ENCODE measurements at places on chromosomes 13 and 19.

- no peak for DNase-seq
These were observed 3.3 kb upstream of the CLPP start for GRCh38 chr19:6358003-6358402.

- DNase-seq = no peak
These were observed 12.4 kb upstream of the DGKH start for GRCh38 chr13:42035905-42036521.

DNA sequence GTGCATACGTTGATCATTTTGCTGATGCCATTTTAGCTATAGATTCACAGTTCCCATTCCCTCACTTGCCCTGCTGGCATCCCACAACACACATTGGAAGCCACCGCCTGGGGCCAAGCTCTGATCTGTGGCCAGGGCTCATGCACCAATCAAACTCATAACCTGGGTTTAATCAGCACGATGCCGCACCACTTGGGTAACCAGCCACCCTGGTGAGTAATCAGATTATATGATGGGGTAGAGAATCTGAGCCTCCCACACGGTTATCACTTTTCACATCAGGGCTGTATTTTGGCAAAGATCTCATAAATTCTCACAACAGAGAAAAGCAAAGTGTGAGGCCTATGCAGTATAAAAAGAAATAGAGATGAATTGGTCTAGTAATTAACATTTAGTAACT, 66.0 kb upstream of the TNFRSF19 start:
- DNase-seq = peak; percentile 19

- no peak for DNase-seq
These were observed 5.8 kb downstream of the URI1 start for GRCh38 chr19:29947871-29948270.

- peak; percentile 99 for DNase-seq
These were observed 21.8 kb downstream of the MRPS12 start for GRCh38 chr19:38952395-38953165.

GRCh38 chr19:31261019-31261602, 88.1 kb downstream of the TSHZ3 start:
- no peak for DNase-seq

- DNase-seq = no peak
These were observed 27.2 kb downstream of the RCBTB2 start for GRCh38 chr13:48505597-48506091.

- no peak for DNase-seq
These were observed 36.9 kb downstream of the RGCC start for GRCh38 chr13:41494202-41494601.

- no peak for DNase-seq
These were observed 5.3 kb downstream of the DYRK1B start for GRCh38 chr19:39828654-39829032.

DNA sequence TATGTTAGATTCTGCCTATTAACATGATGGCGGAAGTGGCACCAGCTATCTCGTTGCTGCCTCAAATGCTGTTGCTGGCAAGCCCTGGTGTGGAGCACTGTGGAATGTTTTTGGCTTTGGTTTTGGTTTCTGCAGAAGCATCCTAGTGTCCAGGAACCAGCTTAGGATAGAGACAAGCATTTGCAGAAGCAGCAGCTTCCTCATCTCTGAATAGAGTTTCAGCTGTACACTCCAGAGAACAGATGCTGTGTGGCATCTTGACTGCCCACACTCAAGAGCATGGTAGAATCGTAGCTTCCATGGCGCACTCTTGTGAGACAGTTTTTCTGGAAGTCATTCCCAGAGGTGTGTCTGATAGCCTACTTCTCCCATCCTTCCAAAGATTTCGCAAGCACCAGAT, 145.3 kb upstream of the RXFP2 start:
- no peak for DNase-seq

GRCh38 chr13:38180126-38180525, 169.5 kb upstream of the UFM1 start:
- no peak for DNase-seq

DNA sequence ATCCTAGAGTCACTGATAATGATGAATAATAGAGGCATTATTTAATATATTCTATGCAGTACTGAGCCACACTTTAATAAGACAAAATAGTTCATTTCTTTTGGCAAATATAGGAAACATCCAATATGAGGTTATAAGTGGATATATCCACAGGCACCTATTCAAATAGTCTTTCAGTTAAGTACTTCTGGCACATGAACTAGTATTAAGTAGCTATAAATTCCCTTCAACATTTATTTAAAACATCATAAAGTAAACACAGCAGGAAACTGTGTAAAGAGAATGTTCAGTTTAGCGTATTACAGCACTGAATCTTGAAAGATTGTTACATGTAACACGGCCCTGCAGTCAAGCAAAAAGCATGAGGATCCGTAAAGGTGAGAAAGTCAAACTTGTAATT, 463.3 kb upstream of the KLF12 start:
- no peak for DNase-seq

- no peak for DNase-seq
These were observed 13.4 kb downstream of the TECR start for GRCh38 chr19:14542711-14543328.

DNA sequence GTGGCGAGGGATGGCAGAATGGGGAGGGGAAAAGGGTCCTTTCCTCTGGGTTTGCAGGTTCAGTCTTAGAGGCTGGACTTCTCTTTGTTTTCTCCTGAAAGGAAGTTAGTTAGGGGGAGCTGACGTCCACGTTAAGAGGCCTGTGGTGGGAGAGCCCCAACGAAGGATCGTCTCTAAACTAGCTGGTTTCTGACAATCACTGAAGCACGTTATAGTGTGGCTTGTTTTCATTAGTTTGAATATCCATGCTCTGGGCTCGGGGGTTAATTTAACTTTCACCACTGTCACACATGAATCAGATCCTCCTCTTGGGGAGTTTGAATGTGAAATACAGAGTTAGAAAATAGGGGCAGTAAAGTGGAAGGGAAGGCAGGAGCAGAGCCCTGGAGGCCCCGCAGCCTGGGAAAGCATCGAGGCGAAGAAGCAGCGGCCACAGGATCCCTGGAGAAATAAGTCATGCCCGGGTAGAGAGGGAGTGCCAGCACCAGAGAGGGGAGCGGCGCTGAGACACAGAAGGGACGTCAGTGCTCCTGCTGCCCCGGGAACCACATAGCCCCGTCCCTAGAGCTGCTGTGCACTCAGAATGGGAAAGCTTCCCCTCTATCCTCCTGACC, 31.1 kb upstream of the AMER2 start:
- peak; percentile 18 for DNase-seq

DNA sequence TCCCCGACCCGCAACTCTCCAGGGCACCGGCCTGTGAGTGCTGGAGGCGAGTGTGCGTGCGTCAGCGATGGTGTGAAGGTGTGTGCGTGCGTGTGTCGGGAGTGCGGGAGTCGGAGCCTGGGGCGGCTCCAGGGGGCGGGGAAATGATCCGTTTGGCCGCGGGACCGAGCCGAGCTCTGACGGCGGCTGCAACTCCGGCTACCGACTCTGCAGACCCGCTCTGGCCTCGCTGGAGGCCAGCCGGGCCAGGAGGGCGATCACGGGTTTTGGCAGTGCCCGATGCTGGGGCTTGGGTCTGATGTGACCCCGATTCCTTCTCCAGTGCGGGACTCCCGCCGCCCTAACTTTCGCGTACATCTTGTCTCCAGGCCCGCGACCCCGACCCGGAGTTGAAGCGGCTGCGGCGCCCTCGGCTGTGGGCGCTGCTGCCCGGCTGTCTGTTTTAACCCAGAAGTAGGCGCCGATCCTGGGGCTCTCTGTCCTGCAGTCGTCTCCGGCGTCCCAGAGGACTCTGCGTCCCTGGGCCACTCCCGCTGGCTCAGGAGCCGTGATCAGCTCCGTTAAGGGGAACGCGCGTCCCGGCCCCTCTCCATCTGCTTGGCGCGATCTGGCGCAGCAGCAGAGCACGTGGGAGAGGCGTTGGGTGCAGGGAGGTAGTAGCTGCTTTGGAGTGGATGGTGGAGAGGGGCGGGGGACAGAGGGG, 1.2 kb downstream of the CHST8 start:
- DNase-seq = no peak

GRCh38 chr13:108313382-108313781, 43.9 kb downstream of the TNFSF13B start:
- DNase-seq = no peak

GRCh38 chr13:28540612-28541011, 45.7 kb upstream of the FLT1 start:
- DNase-seq = no peak

DNA sequence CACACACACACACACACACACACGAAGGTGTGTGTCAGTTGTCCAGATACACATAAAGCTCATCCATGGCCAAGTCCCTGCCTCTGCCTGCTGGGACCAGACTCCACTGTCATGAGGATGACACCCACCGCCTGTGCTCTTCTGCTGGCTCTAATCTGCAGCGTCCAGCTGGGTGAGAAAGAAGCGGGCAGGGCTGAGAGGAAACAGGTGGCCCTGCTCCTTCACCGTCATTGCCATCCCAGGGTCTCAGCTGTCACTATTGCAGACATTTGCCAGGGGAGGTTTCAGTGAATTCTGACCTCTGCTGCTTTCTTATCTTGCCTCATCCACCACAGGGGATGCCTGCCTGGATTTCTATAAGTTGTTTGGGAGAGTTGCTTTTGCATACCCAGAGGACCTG, 31.4 kb downstream of the SCGB2B2 start:
- no peak for DNase-seq

GRCh38 chr19:6654347-6655310, 15.3 kb downstream of the TNFSF14 start:
- DNase-seq = no peak

- no peak for DNase-seq
These were observed 55.0 kb upstream of the TM9SF2 start for GRCh38 chr13:99446242-99446641.

- peak; percentile 13 for DNase-seq
These were observed 53.2 kb downstream of the COMP start for GRCh38 chr19:18737954-18738351.

- no peak for DNase-seq
These were observed 1043.6 kb downstream of the UQCRFS1 start for GRCh38 chr19:28169168-28169887.

- DNase-seq = no peak
These were observed 326.2 kb downstream of the RFC3 start for GRCh38 chr13:34144142-34144541.

DNA sequence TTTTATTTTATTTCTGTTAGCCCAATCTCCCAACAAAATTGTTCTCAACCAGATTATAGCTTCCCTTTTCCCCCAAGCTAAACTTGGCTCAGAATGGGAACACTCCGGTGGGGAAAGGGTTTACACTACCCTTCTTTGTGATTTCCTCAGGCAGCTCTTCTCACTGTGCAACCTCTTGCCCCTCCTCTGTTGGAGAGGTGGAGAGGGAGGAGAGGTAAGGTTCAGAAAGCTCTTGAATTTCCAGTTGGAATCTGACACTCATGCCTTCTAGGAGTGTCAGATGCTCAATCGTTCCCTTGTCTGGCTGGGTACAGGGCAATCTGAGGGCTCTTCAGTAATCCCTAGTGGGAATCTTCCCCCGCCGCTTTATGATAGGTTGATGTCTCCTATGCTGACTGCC, 486.1 kb upstream of the KLF12 start:
- no peak for DNase-seq

- DNase-seq = no peak
These were observed 4.0 kb downstream of the NKPD1 start for GRCh38 chr19:45156751-45157150.

DNA sequence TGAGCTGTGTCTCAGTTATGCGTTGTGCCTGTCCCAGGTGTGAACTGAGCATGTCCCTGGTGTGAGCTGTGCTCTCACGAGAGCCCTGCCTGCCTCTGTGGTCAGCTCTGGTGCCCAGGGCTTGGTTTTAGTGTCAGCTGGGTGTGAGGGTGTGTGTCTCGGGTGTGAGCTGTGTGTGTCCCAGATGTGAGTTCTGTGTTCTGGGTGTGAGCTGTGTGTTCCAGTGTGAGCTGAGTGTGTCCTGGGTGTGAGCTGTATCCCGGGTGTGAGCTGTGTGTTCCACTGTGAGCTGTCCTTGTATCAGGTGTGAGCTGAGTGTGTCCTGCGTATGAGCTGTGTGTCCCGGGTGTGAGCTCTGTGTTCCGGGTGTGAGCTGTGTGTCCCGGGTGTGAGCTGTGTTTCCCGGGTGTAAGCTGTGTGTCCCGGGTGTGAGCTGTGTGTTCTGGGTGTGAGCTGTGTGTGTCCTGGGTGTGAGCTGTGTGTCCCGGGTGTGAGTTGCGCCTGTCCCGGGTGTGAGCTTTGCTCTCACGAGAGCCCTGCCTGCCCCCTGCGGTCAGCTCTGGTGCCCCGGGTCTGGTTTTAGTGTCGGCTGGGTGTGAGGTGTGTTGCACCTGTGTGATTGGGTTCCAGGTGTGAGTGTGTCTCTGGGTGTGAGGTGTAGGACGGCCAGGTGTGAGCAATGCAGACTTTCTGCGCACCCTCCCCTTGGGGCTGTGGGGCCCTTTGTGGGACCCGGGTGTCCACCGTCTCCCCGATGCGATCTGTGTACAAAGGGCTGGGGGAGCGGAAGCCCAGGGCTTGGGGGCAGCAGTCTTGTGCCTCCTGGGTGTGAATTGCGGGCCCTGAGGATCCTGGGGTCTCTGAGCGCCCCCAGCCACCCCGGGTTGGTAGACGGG, 7.1 kb upstream of the PEAK3 start:
- no peak for DNase-seq

GRCh38 chr19:48480558-48481500, 11.7 kb downstream of the CYTH2 start:
- DNase-seq = no peak

DNA sequence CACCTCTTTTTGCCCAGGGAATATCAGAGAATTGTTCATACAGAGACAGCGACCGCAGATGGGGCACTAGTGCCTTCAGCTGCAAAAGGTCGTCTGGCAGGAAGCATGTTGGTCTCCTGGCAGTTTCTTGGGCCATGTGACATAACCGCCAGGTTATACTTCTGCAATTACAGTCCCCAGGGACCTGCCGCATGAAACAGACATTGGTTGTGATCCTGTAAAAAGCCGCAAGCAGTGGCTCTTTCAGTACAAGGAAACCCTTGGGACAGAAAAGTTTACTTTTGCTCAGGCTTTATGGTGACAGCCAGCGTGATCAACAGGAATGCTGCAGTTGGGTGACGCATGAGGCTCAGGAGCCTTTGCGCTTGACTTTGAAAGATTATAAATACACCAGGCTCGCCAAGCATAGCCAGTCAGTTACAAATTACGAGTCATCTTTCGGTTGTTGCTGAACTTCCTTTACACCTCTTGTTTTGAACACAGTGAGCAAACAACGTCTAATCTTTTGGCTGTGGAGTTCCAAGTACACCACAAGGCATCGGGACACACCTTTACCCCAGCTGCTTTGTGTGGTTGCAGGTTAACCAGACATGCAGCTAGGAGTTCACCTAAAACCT, 50.5 kb upstream of the UBE2L5 start:
- DNase-seq = peak; percentile 59

GRCh38 chr13:111648885-111649284, 328.4 kb downstream of the TEX29 start:
- DNase-seq = no peak

DNA sequence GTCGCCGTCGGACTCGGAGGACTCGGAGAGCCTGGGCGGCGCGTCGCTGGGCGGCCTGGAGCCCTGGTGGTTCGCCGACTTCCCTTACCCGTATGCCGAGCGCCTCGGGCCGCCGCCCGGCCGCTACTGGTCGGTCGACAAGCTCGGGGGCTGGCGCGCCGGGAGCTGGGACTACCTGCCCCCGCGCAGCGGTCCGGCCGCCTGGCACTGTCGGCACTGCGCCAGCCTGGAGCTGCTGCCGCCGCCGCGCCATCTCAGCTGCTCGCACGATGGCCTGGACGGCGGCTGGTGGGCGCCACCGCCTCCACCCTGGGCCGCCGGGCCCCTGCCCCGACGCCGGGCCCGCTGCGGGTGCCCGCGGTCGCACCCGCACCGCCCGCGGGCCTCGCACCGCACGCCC, 2.5 kb upstream of the GRWD1 start:
- no peak for DNase-seq

Data from kidney glomerular epithelial cell (primary cell).